HepG2 (cell line): ENCODE measurements at places on chromosomes 7 and 10.

DNA sequence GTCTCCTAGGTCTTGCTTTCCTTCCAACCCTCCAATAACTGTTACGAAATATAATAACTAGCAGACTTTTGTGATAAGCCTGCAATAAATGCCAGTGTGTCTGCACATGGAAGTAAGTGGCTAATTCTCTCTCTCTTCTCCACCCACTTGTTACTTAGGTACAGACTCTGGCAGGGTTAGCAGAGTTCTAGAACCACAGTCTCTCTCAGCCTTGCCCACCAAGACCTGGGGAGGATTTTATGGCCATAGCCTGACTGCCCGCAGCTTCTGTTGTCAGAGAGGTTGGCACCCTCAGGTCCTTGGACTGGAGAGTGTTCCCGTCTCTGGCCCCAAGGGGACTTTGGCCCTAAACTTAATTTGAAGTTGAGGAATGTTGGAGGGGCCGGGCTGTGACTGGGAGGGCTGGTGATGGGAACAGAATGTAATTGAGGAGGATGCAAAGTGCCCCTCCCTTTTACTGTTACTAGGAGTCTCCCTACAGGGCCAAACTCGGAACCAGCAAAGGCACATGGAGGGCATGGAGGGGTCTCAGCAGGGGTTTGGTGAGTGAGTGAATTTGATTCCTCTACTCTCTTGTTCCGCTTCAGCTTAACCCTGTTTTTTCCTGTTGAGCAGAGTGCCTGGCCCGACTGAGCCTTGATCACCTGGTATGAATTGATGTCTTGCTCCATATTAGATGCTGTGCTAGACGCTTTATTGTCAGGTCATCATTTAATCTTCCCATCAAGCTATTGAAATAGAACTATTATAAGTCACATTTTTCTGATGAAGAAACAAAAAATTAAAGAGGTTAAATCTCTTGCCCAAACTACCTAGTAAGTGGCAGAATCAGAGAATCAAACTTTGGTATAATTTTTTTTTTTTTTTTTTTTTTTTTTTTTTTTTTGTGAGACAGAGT, 37.0 kb upstream of the LCOR start:
- peak; percentile 27 for DNase-seq

DNA sequence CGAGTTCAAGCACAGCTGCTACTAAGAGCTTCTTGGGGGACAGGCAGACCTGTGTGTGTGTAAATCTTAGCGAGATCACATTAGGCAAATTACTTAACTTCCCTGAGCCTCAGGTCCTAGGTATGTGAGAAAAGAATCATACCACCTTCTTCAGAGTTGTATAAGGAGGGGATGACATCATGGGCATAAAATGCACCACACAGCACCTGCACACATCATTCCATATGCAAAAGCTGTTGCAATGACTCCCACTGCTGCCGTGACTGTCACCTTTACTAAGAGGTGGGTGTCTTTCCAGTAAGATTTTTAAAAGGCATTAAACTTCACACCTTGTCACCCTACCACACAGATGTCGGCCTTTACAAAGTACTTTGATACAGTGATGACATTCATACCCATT, 146.0 kb downstream of the FANK1 start:
- DNase-seq = no peak

DNA sequence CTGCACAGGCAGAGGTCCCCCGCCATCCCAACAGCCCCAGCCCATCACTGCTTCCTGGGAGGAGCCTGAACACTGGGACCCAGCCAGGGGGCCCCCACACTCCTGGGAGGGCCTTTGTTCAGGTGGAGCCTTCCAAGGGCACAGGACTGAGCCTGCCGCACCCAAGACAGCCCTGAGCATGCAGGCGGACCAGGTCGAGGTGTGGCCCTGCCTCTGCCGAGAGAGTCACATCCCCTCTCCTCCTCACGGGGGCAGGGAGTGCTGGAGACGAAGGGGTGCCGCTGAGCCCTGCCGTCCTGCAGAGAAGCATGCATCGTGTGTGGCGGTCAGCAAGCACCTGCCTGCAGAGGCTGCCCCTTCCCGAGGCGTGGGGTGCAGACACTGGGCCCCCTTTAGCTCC, 7.3 kb upstream of the MAFK start:
- DNase-seq = no peak

GRCh38 chr7:18901351-18901750, 216.1 kb downstream of the TWIST1 start:
- DNase-seq = no peak

- DNase-seq = no peak
These were observed 6.7 kb downstream of the LAMB1 start for GRCh38 chr7:107996072-107996882.

DNA sequence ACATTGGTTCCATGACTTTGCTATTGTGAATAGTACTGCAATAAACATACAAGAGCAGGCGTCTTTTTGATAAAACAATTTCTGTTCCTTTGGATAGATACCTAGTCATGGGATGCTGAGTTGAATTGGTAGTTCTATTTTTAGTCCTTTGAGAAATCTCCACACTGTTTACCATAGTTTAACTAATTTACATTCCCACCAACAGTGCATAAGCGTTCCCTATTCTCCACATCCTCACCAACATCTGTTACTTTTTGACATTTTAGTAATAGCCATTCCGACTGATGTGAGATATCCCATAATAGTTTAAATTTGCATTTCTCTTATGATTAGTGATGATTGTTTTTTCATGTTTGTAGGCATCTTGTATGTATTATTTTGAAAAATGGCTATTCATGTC, 707.0 kb downstream of the SORCS1 start:
- no peak for DNase-seq

DNA sequence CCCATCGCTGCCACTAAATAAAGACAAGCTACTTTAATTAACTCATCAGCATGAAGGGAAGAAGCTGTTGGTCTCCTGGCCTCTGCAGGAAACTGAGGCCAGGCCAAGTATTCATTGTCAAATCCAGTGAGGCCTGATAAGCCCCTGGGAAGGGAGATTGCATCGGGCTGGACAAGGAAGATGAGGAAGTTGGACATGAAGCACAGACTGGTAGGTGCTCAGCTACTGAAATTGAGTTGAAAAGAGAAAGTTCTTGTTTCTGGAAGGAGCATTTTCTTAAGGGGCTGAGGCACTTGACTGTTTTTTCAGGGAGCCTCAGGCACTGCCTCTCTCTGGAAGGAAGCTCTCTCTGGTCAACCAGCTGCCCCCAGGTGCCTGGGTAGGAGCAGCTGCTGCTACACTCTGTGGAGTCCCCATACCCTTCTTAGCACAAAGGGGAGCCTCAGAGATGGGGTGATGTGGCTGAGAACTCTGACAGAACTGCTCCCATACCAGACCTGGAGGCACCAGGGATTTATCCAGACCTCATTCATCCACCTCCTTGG, 90.3 kb upstream of the IKZF1 start:
- DNase-seq = no peak

- DNase-seq = no peak
These were observed 42.8 kb downstream of the GRB10 start for GRCh38 chr7:50739744-50740435.

- no peak for DNase-seq
These were observed 34.2 kb downstream of the CYP17A1 start for GRCh38 chr10:102802920-102803534.

- no peak for DNase-seq
These were observed 14.0 kb upstream of the KPNA7 start for GRCh38 chr7:99221866-99222265.

GRCh38 chr7:8338206-8338605, 76.2 kb upstream of the ICA1 start:
- no peak for DNase-seq

DNA sequence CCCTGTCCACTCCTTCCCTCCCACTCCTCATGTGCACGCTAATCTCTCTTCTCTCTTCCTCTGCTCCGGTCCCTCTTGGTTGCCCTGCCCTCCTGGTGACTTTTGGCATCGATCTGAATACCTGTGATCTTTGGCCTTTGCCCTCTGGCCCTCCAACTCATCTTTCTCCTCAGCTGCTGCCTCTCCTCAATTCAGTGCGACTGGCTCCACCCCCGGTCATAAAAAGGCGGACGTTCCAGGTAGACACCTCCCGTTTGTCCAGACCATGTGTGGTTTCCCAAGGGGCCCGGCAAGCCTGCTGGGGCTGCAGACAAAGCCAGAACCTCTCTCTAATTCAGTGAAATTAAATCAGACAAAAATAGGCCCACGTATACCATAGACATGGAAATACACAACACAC, 96.8 kb downstream of the COL13A1 start:
- DNase-seq = no peak

DNA sequence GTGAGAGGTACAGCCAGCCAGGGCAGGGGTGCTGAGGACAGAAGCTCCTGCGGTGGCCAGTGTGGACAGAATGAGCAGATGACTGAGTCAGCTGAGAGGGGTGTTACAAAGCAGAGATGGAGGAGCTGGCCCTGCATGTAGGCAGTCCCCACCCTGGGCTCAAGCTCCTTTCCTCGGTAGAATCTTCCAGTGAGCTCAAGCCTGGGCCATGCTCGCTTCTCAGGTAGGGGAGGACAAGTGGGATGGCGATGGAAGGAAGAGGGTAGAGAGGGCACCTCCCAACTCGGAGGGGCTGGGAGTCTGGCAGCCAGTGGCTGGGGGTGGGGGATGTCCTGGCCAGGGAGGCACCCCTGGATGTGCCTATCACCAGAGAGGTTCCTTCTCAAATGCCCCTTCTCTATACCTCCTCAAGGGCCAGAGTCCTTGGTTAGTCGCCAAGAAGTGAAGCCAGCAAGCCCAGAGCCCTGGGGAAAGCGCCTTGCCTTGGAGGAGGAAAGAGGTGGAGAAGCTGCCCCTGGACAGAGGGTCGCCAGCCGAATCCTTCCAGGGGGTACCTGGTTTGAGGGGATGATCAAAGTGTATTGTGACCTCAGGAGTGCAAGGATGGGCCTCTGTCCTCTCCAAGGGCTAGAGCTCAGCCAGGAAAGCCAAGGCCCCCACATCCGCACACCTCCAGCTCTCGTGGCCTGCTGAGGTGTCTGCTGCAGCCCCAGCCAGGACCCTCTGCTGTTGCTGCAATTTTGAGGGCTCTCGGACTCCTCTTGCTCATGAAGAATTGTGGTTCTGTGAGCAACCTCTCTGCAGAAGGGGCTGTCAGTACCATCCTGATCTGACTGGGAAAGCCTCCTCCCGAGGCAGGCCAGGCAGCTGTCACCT, 88.6 kb upstream of the MACROH2A2 start:
- DNase-seq = no peak

GRCh38 chr10:17144757-17145156, 15.1 kb upstream of the CUBN start:
- DNase-seq = no peak

DNA sequence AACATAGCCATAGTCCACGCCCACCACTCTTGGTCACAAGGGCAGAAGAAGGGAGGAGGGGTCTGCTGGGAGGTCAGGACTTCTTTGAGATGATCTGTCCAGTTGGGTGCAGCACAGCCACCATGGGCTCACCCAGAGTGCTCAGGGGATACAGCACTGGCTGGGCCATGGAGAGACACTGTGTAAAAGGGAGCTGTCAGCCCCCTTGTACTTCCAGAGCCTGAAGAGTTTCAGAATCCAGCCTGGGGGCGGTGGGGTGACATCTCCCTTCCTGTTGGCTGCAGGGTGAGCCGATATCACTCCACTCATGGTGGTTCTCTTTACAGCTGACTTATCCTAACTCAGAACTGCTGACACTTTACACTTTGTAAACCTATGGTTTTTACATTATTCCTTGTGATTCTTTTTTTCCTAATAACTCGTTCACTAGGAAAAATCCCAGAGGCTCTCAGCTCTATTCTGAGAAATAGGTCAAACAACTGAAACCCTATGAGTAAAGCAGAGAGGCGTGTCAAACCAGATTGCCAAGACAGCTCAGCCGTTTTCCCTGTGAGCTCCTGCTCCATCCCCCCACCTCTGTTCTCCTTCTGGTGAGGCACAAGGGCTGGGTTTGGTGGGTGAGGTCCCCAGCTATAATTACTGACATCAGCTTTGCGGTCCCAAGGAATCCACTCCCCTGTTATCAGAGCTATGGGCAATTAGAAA, 3.2 kb upstream of the MRPS24 start:
- DNase-seq = no peak

DNA sequence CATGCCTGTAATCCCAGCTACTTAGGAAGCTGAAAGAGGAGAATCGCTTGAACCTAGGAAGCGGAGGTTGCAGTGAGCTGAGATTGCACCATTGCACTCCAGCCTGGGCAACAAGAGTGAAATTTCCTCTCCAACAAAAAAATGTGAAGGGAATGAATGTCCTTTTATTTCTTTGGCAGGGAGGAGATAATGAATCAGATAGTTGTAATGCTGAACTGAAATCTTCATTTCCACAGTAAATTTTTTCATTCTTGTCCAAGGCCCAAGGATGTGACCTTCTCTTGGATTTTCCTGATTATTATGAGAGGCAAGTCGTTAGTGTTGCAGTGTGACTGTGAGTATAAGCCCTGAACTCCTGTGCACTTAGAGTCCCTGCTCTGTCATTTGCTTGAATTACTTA, 13.6 kb downstream of the STAMBPL1 start:
- DNase-seq = no peak

DNA sequence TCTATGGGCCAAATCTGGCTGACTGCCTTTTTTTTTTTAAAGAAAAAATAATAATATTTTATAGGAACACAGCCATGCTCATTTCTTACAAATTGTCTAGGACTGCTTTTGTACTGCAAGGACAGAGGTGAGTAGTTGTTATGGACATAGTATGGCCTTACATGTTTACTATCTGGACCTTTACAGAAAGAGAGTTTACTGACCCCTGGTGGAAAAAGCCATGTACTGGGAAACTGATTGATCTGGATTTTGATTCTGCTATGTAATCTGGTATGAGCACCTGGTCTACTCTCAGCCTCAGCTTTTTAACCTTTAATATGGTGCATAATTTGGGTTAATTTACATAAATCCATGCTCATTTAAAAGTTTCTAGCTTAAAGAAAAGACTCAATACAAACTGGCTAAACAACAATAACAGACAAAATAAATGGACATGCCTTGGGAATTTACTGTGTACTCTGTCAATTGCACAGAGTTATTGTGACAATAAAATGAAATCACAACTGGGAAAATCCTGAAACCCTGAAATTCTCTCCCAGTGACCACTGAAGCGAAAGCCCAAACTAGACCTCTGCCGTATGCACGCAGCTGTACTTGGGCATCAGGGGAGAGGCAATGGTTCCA, 260.7 kb downstream of the BMPER start:
- peak; percentile 25 for DNase-seq

GRCh38 chr10:85761906-85762445, 604.6 kb downstream of the GRID1 start:
- DNase-seq = no peak

GRCh38 chr7:151239837-151240459, 7.7 kb downstream of the CHPF2 start:
- DNase-seq = no peak

GRCh38 chr7:71364551-71364950, 232.6 kb downstream of the GALNT17 start:
- DNase-seq = no peak

DNA sequence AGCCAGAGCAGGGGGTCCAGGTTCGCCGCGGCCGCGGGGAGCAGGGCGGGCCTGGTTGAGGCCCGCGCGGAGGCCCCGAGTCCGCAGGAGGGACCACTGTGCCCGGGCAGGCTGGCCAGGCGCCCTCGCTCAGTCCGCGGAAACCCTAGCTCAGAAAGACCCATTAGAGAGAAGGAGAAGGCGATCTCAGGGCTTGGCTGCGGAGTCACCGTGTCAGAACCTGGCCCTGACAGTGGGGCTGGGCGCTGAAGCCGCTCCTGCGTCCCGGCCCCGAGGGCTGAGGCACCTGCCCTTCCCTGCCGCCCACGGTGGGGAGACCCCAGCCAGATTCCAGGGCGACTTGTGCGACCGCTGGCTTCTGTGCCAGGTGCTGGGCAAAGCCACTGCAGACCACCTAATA, 14.2 kb upstream of the EGFR start:
- DNase-seq = no peak

GRCh38 chr10:5515948-5516761, 8.6 kb upstream of the CALML3 start:
- peak; percentile 75 for DNase-seq
